CD8-positive, alpha-beta memory T cell (primary cell): ENCODE measurements at places on chromosomes 2 and 18.

GRCh38 chr2:179107737-179108136 is 57.8 kb upstream of the CCDC141 start:
- DNase-seq = no peak

DNA sequence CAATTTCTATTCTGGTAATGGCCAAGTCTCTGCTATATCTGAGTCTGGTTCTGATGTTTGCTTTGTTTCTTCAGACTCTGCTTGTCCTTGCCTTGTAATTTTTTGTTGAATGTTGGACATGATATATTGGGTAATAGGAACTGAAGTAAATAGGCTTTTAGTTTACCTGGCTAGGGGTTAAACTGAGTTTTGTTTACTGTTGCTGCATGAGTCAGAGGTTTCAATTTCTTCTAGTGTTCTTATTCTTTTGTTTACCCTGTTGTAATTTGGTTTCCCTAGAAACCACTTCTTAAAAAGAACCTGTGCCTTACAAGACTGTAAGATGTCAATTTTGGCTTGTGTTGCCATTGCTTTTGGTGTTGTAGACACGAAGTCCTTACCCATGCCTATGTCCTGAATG is 285.0 kb upstream of the KCNH7 start:
- DNase-seq = no peak

DNA sequence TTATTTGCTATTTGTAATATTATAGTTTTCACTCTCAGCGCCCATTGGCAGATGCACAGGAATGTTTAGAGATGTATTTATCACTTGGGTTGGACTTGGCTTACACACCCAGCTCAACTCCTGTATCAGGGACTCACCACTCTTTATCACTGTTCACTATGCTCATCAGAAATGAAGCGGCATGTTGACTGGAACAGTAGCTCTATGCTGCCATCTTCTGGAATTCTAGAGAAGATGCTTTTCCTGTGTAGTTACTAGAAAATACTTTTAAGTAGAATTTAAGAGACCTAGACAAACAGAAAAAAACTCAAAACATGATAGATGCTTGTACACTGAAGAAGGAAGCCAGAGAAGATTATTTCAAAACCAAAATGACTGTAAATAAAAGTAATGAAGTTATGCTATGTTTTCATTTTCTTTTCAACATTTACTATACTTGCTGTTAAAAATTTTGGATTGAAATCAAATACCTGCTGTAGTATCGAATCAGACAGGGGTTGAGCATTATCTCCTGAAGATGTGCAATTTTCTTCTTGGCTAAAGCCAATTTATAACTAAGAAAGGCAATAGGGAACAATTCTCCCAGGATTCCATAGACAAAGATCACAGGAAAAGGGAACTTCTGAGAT is 47.4 kb upstream of the NXPH2 start:
- no peak for DNase-seq

DNA sequence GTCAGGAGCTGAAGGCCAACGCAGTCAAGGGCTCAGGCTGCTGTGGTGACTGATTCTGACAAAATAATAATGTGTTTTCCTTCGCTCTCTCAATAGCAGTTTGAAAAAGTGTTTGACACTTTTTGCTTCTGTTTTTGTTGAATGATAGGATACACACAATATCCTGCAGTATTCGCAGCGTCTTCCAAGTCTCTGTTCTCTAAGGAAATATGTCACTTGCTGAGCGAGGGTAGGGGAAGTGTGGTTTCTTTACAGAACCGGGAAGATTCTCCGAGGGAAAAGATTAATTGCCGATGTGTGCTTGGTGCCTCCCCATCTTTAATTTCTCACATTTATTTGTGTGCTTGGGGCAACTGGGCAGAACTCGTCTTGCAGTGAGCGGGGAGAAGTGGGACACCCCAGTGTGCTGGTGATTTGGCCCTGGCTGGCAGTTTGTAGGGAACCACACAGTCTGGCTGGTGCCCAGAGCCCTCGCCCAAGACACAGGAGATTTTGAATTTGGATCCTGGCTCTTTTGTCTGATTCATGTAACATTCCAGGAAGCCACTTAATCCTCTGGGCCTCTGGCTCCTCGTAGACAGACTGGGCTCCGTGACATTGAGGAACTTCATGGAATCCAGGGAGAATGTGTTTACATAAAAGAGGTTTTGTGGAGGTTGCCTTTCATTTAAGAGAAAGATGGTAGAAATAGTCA is 169.4 kb downstream of the LDLRAD4 start:
- DNase-seq = no peak
